ENCODE measurements at places on chromosomes 1 and 21. TPM values are rescaled to one million over a fixed set of nuclear protein-coding genes. Genes with fewer than 3 reads are reported as not detected.

- DNase-seq, result no peak
These were observed 2029.3 kb downstream of the MRPL39 start for GRCh38 chr21:23578027-23578426.

Gene SLAMF9
- total RNA-seq, result not detected

DNA sequence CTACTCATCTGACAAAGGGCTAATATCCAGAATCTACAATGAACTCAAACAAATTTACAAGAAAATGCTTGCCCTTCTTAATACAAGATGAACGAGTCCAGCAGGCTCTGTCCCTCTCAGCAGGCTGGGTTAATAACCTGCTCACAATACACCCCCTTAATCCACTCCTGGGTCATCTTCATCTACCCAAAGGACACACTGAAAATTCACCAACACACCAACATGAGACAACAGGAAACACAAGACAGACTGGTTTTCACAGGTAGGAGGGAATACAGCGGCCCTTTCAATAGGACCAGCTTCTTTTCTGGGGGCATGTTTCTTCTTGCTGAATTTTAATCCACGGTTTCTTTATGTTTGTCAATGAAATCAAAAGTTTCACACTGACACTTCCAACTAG is 44.6 kb downstream of the SUSD4 start:
- DNase-seq, result no peak

Gene HUNK
- 1.9 TPM for total RNA-seq

DNA sequence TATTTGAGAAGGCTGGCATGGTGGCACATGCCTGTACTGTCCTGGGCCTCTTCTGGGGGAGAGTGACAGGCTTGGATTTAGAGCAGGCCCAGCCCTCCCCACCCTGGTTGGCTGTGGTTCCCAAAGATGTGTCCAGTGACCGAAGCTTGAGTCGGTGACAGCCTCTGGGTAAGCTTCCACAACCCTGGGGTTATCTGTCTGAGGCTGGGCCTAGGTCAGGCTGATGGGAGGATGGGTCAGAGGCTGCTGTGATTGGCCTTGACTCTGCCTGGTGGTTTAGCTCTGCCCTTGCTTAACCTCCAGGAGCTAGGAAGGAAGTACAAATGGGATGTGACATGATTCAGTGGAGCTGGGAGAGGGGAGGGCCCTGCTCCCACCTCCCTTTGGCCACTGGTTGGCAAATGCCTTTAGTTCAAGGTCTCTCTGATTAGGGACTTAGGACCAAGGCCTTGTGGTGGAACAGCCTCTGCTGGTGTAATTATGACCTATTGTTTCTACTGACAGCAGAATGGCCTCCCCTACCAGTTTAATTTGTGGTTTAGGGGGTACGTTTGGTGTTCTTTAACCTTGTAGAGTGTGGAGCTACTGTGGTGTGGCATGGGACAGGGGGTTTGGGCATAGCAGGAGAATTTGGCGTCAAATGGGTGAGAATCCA is 16.6 kb downstream of the NUDC start:
- no peak for DNase-seq

DNA sequence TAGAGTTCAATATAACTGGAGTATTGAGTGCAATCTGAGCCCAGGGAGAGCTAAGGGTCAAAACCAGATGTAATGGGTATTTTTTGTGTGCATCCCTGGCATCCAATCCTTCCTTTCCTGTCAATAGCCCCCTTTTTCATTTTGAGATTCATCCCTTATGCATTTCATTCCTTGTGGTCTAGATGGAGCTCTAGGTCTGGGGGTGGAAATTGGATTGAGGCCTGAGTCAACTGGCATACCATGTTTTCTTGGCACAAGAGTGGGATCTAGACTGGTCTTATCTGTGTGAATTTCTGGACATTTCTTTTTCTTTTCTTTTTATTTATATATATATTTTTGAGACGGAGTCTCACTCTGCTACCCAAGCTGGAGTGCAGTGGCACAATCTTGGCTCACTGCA is 67.3 kb upstream of the RAB3GAP2 start:
- DNase-seq, result peak; percentile 27

DNA sequence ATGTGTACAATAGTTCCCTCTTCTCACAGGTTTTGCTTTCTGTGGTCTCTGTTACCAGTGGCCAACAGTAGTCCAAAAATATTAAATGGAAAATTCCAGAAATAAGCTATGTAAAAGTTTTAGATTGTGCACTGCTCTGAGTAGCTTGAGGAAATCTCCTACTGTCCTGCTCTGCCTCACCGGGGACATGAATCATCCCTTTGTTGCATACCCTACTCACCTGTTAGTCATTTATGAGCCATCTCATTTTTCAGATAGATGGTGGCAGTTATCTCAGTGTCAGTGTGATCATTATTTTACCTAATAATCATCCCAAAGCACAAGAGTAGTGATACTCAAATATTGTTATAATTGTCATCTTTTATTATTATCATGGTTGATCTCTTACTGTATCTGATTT is 688.1 kb downstream of the PLA2G4A start:
- no peak for DNase-seq

Gene OMA1
- 14.6 TPM for total RNA-seq

Gene CDA
- not detected for total RNA-seq

Gene PTPN14
- total RNA-seq, result 114 TPM

GRCh38 chr1:81298266-81298665 is 502.5 kb upstream of the ADGRL2 start:
- DNase-seq, result no peak

Gene TMCO4
- total RNA-seq, result 4.3 TPM
